Neural progenitor cell (in vitro differentiated cells): ENCODE measurements at places on chromosomes 5 and 9.

DNA sequence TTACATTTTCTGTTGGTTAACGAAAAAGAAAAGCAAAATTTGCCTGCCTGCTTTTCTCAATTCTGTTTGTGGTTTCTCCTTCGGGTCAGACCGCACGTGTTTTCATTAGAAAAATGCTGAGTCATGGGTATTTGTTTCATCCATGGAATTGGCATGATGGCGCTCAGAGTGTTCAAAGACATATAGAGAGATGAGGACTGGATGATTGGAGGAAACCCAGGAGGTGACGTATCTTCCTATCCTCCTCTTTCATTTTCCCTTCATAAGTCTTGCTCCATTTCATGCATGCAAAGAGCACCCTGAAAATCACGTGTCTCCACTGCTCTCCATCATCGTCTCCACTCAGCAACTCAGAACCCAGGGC lies 353.8 kb upstream of the WWC1 start:
- H3K4me1 ChIP-seq: no peaks in the 10 kb centered on the region
- no peak overlapping the region for H3K27ac ChIP-seq
- no peak overlapping the region for H3K4me3 ChIP-seq
- H3K36me3 ChIP-seq: no peaks in the 10 kb centered on the region

GRCh38 chr9:6739218-6739617 lies 18.6 kb upstream of the KDM4C start:
- no peaks in the 10 kb centered on the region for H3K27me3 ChIP-seq
- no peaks in the 10 kb centered on the region for H3K36me3 ChIP-seq
- no peaks in the 10 kb centered on the region for H3K4me1 ChIP-seq
- H3K27ac ChIP-seq: no peak overlapping the region
- no peak for DNase-seq
- H3K4me3 ChIP-seq: no peak overlapping the region

GRCh38 chr9:37955781-37956422 lies 52.0 kb upstream of the SLC25A51 start:
- DNase-seq: no peak
- H3K27me3 ChIP-seq: no peaks in the 10 kb centered on the region
- H3K4me1 ChIP-seq: no peaks in the 10 kb centered on the region
- no peak overlapping the region for H3K4me3 ChIP-seq
- no peaks in the 10 kb centered on the region for H3K36me3 ChIP-seq

DNA sequence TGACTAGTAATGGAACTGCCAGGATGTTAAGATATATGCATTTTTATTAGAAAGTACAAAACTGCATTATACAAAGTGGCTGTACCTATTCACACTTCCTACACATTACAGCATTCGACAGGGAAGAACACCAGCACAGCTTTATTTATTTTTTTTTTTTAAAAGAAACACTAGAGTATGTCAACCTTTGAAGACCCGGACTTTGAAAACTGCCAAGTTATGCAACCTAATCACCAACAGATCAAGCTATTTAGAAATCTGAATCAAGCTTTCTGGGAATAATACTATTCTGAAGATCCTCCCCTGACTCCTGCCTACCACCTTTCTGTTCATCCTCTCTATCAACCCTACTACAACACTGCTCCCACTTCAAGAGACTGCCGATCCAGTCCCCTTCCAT lies 4.5 kb downstream of the GEMIN5 start:
- H3K36me3 ChIP-seq: peaks cover 7% of the 10 kb centered on the region
- H3K4me3 ChIP-seq: no peak overlapping the region
- H3K27ac ChIP-seq: no peak overlapping the region
- no peak for DNase-seq
- peaks cover 4% of the 10 kb centered on the region for H3K4me1 ChIP-seq
- no peaks in the 10 kb centered on the region for H3K27me3 ChIP-seq
